ENCODE measurements at places on chromosomes 1 and 21.

DNA sequence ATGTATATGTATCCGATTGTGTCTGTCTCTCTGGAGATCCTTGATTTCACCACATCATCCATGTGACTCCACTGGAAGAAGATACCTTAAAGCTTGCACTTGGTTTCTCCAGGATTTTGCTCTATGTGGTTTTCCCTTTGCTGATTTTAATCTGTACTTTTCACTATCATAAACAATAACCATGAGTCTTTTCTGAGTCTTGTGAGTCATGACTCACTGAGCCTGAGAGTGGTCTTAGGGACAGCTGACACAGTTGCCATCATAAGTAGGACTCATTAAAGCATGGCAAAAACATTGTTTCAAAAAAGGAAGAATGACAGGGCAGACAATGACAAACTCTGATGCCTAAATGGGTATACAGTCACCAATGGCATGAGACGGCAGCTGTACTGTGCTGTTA lies 226.2 kb downstream of the AKT3 start:
- DNase-seq = no peak

DNA sequence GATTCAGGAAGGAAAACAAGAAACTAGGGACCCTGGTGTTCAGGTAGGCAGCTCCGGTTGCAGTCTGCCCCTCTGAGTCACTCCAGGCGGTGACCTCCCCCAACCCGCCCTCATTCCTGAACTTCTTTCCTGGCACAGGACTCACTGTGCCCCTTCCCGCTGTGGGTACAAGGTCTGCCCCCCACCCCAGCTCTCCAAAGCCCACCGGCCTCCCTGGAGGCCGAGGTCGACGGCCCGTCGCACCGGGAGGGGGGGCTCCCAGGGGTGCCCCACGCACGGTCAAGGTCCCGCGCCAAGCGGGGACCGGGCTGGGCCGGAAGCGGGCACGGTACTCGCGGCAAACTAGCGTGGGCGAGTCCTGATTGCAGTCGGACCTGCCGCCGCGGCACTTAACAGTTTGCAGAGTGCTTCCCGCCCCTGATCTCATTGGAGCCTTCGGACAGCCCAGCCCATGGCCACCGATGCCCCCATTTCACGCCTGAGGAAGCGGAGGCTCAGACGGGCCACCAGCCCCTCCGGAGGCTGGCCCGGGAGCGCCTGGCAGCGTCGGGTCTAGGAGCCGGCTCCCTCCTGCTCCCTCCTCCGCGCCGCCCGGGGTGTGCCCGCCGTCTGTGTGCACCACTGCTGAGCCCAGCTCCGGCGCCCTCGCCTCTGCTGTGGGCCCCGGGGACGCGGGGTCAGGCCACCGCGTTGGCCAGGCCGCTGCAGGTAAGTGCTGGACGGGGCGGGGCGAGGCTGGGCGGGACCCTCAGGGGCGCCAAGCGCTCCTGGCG lies at the start of gene GJB3:
Gene GJB3, plus strand, starts transcription at position 144 of the 773 bp plus-strand sequence. CDS start 3,549 bp downstream, outside the sequence.
- no peak for DNase-seq

DNA sequence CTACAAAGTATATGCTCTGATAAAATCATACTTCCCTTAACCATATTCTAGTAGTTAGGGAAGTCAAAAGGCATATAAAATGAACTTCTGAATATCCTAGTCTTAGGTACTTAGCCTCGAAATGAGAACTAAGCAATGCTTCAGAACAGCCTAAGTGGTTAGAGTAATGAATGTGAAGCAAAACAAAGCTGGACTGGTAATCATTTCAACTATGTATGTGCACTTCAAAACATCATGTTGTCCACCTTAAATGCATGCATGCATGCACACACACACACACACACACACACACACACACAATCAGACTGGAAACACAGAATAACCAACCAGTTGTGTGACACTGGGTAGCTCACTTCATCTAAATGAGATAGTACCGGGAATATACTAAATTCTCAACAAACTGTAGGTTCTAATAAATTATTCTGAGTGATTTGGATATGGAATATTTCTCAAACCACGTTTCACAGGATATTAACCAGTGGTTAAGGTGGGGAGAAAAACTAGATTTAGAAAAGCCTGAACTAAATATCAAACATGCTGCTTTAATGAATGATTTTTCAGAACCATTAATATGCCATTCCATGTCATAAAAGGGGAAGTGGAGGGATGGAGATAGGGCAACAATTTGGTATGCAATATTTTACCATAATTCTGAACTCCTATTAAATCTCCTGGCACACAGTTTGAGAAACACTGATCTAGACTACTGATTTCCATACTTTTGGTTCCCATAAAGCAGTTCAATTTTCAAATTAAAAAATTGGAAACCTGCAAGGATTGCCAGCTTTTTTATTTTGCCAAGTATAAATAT lies 19.5 kb downstream of the RNF115 start:
- DNase-seq = no peak

GRCh38 chr1:36855699-36856494 lies 178.4 kb downstream of the GRIK3 start:
- DNase-seq = no peak

- DNase-seq = no peak
These were observed 1.2 kb downstream of the MCOLN2 start for GRCh38 chr1:84995484-84996334.

DNA sequence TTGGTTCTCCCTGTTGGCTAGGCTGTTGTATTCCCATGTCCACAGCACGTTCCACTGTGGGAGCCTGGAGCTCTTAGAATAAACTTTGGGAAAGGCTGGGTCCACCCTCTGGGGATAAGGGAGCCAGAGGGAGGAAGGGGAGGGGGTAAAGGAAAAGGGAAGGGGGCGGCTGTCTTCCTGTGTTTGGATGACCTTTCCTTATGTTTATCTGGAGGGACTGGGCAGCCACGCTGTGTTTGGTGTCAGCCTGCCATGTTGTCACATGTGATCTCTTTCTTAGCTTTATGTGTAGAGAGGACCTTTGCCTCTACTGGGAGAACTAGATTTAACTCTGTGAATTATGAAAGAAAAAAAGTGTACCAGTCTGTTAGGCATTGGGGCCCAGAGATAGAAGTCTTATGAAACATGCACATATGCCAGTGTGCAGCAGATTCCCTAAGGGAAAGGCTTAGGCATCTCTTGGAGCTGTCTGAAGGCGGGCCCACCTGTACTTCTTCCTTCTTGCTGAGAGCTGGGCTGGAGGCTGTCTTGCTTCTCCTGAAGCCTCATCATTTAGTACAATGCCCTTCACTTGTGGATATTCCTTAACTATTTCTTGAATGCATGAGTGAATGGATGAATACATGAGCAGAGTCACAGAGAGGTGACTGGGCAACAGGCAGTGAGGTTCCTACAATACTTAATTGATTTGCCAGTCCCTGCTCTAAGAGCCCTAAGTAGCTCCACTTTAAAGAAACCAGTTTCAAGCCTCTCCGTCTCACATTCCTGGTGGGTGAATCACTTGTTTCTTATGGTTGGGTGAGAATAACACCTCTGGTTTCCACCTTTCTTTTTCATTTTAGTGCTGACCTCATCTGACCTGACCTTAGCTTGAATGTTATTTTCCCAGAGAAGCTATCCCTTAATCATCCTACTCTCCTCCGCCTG lies 62.5 kb upstream of the ARHGAP29 start:
- DNase-seq = no peak

- no peak for DNase-seq
These were observed 63.2 kb downstream of the PRKAB2 start for GRCh38 chr1:147109041-147109440.

GRCh38 chr1:246785494-246786111 lies 61.4 kb downstream of the SCCPDH start:
- no peak for DNase-seq

DNA sequence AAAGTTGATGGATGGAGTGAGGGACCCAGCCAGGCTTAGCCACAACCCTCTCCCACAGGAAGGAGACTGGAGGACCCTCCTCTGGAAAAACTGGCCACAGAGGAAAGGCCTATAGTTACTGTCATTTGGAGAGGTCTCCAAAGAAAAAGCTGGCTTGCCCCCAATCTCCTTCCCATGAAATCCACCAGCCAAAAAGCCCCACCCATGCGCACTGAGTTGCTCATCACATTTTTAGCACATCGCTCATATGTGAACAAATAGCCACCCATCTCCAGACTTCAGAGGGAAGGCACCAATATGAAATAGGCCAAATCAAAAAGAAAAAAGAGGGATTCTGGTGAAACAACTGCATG lies 36.9 kb upstream of the QSOX1 start:
- DNase-seq = peak; percentile 40

- no peak for DNase-seq
These were observed 78.7 kb upstream of the COG2 start for GRCh38 chr1:230563591-230563990.

DNA sequence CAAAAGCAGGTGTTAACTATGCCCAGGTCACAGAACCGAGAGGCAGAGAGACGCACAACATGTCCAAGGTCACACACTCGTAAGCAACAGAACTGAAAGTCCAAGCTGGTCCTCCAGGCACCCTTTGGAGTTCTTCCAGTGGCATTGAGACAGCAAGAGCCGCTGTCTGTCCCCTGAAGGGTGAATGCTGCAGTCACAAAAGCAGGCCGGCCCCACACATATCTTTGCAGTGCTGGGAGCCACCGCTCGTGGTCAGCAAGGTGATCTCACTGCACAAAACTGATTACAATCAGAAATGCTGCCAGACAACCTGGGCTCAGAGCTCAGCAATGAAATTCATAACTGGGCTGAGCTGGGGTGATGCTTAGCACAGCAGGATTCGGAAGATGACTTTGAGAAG lies 47.4 kb upstream of the RAB4A start:
- DNase-seq = no peak

GRCh38 chr1:185632659-185633423 lies 101.3 kb upstream of the HMCN1 start:
- DNase-seq = no peak

- DNase-seq = no peak
These were observed 202.3 kb downstream of the LTN1 start for GRCh38 chr21:28790335-28790734.

DNA sequence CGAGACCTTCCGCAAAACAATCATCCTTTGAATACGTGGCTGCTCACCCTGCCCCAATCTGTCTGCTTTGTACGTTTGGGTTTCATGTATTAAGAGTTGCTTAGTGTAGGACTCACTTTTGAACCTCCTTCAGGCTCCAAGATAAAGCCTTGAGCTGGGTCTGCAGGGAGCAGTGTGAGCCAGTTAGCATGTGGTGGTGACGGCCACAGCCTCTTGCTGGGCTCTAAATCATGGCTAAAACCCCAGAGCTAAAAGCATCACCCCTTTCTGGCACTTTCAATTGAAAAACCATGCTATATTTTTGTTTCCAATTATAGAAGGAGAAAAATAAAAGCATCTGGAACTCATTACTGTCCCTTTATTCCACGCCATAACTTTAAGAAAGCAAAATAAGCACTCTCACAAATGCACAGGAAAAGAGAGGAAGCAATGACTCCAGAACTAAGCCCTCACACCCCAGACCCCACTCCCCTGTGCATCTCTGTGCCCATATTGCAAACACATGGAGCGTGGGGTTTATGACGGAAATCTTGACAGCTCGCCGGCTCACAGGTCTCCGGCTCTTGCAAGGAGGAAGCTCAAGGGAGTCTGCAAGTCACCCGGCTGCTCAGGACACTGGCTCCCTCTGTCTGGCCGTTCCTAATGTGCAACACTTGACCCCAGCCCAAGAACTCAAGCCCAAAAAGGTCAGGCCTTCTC lies 135.5 kb downstream of the MIS18A start:
- no peak for DNase-seq

DNA sequence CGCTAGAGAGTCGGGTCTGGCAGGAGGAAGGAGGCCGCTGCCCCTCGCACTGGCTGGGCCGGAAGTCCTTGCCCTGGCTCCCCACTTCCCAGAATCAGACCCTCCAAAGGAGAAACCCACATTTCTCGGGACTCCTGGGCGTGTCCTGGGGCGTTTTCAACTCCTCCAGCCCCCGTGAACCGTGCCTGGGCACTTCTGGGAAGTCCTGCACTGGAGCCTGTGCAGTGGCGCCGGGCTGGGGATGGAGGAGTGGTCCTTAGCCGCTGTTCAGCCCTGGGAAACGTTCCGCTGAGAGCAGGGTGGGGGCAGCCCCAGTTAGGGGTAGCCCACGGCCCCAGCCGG lies 3.0 kb downstream of the IGSF21 start:
- DNase-seq = no peak

All from amniotic stem cell (primary cell).